ENCODE measurements at places on chromosomes 2 and 18.

- DNase-seq, result no peak
Observed at GRCh38 chr2:47313141-47313691, 89.7 kb upstream of the MSH2 start.

- no peak for DNase-seq
Observed at GRCh38 chr2:104690255-104690984, 163.5 kb upstream of the POU3F3 start.

GRCh38 chr2:119491776-119492525 lies 32.3 kb downstream of the SCTR start:
- DNase-seq, result no peak

DNA sequence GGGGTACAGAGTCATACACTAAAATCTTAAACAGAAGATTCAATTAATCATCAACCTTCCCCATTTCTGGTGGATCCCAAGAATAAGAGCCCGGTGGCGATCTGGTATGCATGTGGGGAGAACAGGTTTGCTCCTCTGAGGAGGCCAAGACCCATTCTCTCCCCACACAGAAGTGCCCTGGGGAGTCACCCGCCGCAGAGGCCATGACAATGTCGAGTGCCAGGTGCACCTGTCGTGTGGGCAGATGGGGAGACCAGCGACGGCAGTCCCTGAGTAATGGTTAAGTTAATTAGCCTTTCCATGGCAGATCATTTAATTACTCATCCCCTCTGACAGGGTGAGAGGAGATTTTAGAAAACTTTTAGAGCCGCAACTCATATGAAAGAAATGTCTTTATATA lies 345.0 kb downstream of the NCKAP5 start:
- DNase-seq, result no peak

GRCh38 chr18:76803814-76804213 lies 18.5 kb upstream of the ZNF236 start:
- peak; percentile 46 for DNase-seq

GRCh38 chr2:110677080-110677479 lies 783 bp downstream of the BUB1 start:
- DNase-seq, result no peak

GRCh38 chr2:9764153-9764778 lies 79.0 kb upstream of the TAF1B start:
- DNase-seq, result no peak

DNA sequence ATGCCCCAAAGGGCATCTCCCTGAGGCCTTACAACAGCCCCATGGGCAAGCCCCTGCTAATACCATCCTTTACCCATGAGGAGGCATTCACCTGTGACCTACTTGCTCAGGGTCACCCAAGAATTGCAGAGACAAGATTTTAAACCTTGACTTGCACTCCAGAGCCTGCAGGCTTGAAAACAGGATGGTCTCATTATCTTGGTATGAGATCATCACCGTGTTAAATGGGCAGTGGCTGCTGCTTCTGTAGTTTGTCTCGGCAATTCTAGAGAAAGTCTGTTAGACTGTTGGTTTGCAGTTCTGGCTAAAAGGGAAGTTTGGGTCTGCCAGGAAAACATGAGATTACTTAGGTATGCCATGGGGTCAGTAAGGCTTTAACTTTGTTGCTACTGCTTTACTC lies 698.9 kb downstream of the GALR1 start:
- DNase-seq, result no peak

DNA sequence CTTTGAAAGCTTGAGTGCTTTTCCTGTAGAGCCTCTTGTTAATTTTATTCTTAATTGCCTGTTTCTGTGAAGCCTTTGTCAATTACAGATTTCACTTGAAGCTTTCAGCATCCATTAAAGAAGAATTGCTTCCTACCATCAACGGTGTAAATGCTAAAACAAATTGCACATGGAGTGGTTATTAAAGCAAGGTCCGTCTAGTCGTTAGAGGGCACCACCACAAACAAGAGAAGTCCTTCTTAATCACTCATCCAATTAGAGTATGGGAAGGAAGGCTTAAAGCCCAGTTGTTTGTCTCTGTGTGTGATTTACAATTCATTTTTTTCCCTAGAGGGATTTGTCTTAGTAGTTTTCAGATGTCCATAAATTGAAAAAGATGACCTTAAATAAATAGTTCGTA lies 1.6 kb downstream of the KCNJ3 start:
- no peak for DNase-seq

DNA sequence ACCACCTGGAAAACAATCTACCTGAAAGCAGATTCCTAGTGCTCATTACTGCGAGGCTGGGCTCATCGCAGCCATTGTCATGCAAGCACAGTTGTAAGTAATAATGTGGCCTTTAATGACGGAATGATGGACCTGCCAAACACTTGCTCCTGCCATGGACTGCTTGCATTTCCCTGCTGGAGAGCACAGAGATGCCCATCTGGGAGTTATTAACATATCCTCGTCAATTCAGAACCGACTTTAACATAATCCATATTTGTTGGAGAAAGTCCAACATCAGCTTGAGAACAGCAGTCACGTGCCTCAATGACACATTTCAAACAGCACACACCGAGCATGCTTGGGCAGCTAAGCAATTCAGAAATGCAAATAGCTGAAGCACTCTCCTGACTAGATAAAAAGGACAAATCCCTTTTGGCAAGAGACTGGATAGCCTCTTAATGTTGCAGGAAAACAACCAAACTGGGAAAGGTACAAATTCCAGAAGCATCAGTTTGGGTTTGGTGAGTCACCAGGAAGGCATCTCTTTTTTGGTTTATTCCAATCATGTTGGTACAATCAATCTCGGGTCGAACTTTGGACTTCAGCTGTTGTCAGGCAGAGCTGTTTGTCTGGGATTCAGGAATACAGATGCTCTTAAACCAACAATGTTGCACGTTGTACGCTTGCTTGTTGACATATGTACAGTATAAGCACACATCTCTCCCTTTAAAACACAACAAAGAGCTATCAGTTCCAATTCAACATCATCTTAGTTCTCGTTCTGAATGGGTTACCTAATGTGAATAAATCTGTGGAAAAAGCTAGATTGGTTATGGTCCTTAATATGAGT lies 395.8 kb downstream of the LNPK start:
- no peak for DNase-seq

DNA sequence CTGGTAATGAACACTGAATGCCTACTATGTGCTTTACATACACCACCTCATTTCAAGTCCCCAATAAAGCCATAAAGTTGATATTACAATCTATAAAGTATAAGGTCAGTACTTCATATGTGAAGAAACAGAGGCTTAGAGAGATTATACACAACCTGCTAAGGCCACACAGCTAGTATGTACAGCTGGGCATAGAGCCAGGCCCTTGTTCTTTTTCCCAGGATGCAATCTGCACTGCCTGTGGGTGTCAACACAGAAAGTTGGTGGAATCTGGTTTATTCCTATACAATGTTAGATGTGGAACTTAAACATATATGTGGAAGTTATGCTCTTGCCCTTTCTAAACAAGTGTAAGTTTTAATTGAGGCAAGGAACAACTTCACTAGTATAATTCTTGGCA lies 32.8 kb downstream of the INSIG2 start:
- DNase-seq, result no peak

- no peak for DNase-seq
Observed at GRCh38 chr18:25713103-25713502, 361.1 kb upstream of the ZNF521 start.

- DNase-seq, result no peak
Observed at GRCh38 chr18:69216321-69216720, 184.4 kb upstream of the DOK6 start.

GRCh38 chr2:241822264-241822623 lies 13.3 kb downstream of the NEU4 start:
- peak; percentile 19 for DNase-seq

- DNase-seq, result no peak
Observed at GRCh38 chr2:5975401-5975800, 283.2 kb downstream of the SOX11 start.

DNA sequence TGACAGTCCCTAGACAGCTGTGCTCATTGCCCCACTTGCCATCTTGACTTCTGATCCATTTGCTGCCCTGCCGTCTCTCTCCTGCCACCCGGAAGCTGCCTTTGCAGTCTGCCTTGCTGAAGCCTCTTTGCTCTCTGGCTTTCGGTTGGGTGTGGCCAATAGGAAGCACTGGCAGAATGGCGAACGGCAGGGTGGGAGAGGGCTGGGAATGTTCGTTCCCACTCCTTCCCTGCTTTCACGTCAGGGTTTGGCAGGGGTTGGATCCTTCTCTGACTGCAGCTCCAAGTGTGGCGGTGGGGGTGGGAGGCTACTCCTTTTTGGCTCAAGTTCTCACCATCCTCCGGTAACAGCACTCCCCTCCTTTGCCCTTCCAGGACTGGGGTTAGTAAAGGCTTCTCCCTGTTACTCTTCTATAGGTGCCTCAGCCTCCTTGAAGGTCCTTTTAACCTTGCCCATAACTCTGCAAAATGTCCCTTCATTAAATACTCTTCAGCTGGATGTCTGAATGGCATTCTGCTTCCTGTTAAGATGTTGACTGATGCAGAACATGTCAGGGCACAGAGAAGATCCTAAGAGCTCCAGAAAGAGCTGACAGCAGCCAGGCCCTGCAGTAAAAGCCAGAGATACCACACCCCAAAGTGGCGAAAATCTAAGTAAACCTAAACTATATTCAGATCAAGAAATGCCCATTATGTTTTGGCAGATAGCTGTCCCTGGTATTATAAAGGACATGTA lies 299.7 kb downstream of the CDCA7 start:
- DNase-seq, result no peak

DNA sequence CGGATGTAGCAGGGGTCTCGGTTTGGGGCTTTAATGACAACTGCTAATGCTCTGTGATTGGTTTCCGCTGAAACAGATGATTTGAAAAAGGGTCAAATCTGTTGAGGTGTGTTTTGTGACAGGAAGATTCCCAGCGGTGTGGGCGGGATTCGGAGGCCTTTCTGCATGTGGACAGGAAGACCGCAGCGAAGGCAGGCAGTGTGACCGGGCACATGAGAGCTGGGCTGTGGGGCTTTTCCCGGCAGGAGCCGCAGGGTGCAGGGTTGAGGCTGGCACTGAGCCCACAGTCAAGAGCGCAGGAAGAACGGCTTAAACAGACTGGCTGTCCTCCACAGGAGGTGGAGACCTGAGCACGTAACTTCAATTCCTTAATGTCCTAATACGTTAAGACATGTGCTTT lies 180.0 kb upstream of the TPO start:
- DNase-seq, result no peak

- no peak for DNase-seq
Observed at GRCh38 chr18:56490942-56491341, 147.4 kb downstream of the TXNL1 start.

DNA sequence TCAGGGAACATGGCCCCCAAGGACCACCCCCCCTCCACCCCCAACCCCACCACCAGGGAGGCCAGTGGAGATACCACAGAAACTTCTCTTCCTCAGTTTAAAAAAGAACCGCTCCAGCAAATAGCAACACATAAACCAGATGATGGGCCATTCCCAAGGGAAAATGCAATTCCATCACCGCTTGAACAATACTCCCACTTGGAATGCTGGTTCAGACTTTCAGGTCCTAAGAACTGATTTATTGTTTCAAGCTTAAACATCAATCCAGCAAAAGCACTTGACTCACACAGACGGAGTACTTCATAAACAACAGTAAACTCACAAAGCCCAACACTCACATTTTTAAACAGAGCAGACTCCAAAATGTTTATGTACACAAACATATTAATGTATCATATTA lies 6.9 kb downstream of the HDAC4 start:
- no peak for DNase-seq

GRCh38 chr2:119431155-119431975 lies at the start of gene TMEM37:
TMEM37 (plus strand) TSS chr2:119431854; CDS start chr2:119431904, 50 bp downstream.
- peak; percentile 60 for DNase-seq

DNA sequence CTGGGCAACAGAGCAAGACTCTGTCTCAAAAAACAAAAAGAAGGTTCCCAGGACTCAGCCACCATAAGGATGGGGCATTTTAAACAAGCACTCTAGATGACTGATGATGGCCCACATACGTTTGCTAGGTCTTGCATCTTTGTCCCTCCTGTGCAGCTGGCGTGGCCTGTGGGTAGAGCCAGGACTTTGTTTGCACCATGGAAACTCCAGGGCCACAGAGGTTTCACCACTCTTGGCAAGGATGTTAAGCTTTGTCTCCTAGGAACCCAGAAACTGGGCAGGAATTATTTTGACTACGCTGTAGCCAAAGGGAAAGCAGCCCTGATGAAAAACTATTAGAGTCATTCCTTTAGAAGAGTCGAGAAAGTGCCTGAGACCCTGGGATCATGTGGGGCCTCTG lies 75.3 kb upstream of the STPG4 start:
- no peak for DNase-seq

DNA sequence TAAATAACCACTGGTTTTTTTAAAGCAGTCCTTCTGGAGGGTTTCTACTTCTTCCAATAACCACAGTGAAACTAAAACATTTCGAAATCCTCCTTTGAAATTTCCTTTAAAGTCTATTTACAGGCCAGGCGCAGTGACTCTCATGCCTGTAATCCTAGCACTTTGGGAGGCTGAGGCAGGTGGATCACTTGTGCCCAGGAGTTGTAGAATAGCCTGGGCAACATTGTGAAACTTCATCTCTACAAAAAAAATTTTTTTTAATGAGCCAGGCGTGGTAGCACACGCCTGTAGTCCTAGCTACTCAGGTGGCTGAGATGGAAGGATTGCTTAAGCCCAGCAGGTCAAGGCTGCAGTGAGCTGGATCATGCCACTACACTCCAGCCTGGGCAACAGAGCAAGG lies 15.2 kb downstream of the KIDINS220 start:
- no peak for DNase-seq

DNA sequence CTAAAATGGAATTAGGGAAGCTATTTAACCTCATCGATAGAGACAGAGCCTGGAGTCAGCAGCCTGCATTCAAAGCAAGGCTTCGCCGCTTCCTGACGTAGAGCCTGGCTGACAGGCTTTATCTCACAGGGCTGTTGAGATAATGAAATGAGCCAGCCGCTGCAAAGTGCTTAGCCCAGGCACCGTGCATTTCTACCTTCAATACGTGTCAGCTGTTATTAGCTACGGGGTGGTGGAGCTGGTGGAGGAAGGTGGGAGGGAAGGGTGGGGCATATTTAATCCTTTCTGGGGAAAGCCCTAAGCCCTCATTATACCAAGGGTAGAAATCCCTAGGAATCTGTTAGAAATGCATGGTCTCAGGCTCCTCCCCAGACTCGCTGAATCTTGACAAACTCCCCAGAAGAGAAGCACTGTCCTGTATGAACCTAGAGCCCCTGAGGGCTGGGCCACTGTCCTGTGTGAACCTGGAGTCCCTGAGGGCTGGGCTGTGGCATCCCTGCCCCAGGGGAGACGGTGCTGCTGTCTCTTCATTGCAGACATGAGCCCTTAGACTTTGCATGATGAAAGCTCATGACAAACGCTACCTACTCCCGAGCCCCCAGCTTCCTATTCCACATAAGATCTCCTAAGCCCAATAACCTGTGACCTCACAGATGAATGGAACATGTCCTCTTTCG lies 72.4 kb downstream of the ALPK2 start:
- no peak for DNase-seq

- no peak for DNase-seq
Observed at GRCh38 chr2:168773128-168773527, 29.3 kb upstream of the NOSTRIN start.

- no peak for DNase-seq
Observed at GRCh38 chr2:46230677-46231425, 66.4 kb upstream of the EPAS1 start.

DNA sequence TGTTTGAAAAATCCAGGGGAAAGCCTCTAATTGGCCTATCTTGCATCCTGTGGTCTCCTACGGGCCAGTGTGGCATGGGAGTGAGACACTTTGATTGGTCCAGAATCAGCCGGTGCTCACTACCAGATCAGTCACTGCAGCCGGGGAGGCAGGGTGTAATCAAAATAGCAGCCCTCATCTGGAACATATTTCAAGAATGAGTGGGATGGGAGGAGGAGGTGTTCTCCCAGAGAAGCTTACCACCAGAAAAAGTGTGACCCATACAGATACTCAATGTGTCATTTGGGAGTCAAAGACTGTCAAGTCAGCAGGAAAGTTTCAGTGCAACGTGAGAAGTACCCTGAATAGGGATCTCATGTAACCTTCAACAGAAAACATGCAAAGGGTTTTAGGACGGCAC lies 393.9 kb upstream of the SLC14A2 start:
- no peak for DNase-seq

All from GM12892 (cell line).